Osteocyte (in vitro differentiated cells): ENCODE measurements at places on chromosomes 2 and 18. TPM values are rescaled to one million over a fixed set of nuclear protein-coding genes. Genes with fewer than 3 reads are reported as not detected.

GRCh38 chr2:212745359-212745758 lies 206.8 kb upstream of the ERBB4 start:
- DNase-seq = no peak
- no peak overlapping the region for H3K4me3 ChIP-seq
- H3K27ac ChIP-seq = no peak overlapping the region
- H3K4me1 ChIP-seq = no peaks in the 10 kb centered on the region
- no peaks in the 10 kb centered on the region for H3K36me3 ChIP-seq
- H3K27me3 ChIP-seq = peaks cover 10% of the 10 kb centered on the region

GRCh38 chr18:26637324-26637723 lies 89.0 kb upstream of the KCTD1 start:
- no peaks in the 10 kb centered on the region for H3K4me1 ChIP-seq
- peaks cover 36% of the 10 kb centered on the region for H3K27me3 ChIP-seq
- no peak overlapping the region for H3K4me3 ChIP-seq
- no peak overlapping the region for H3K27ac ChIP-seq
- no peaks in the 10 kb centered on the region for H3K36me3 ChIP-seq
- no peak for DNase-seq

- DNase-seq = no peak
- no peak overlapping the region for H3K4me3 ChIP-seq
- H3K27me3 ChIP-seq = peaks cover 11% of the 10 kb centered on the region
- H3K27ac ChIP-seq = no peak overlapping the region
- H3K4me1 ChIP-seq = peaks cover 25% of the 10 kb centered on the region
- H3K36me3 ChIP-seq = no peaks in the 10 kb centered on the region
Observed at GRCh38 chr2:84841577-84841976, 39.3 kb downstream of the TRABD2A start.

DNA sequence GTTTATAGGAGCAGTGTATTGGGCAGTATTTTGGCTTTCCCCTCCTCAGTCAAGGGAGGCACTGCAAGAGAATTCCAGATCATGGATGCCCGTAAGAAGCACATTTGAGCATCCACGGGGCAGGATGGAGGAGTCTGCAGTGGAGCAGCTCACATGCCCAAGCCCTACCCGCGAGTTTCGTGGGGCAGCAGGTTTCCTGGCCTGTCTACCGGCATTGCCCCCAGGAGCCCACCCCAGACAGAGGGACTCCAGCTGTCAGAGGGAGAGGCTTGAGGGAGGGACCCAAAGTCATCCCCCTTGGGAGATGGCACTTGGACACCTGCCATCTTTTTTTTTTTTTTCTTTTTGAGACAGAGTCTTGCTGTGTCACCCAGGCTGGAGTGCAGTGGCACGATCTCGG lies 31.3 kb downstream of the TMEM177 start:
- DNase-seq = no peak
- no peaks in the 10 kb centered on the region for H3K36me3 ChIP-seq
- H3K4me1 ChIP-seq = no peaks in the 10 kb centered on the region

GRCh38 chr2:99198103-99198841 lies 17.3 kb downstream of the MRPL30 start:
- peaks cover 29% of the 10 kb centered on the region for H3K36me3 ChIP-seq
- no peak overlapping the region for H3K4me3 ChIP-seq
- DNase-seq = no peak
- H3K27ac ChIP-seq = no peak overlapping the region
- no peaks in the 10 kb centered on the region for H3K27me3 ChIP-seq

DNA sequence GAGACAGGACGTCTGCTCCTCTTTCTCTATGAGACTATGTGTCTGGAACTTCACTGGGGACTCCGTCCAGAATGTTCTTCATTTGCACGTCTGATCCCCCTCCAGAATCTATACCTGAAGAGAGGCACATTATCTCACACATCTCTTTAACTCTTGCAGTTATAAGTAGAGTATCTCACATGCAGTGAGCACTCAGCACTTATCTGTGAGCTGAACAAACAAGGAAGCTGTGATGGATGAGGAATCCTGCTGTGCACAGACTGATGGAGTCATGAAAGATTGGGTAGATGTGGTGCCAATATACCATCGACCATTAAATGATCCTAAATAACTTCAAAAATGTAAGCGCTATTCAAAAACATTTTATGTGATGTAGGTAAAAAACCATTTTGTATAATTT lies 888.3 kb upstream of the CELF4 start:
- no peaks in the 10 kb centered on the region for H3K4me1 ChIP-seq
- no peak overlapping the region for H3K27ac ChIP-seq
- H3K27me3 ChIP-seq = no peaks in the 10 kb centered on the region
- DNase-seq = no peak

GRCh38 chr2:30272761-30273573 lies 41.6 kb downstream of the LBH start:
- no peak for DNase-seq
- H3K27me3 ChIP-seq = no peaks in the 10 kb centered on the region
- H3K27ac ChIP-seq = peak overlapping the region; percentile 94
- peaks cover 39% of the 10 kb centered on the region for H3K4me1 ChIP-seq
- no peaks in the 10 kb centered on the region for H3K36me3 ChIP-seq

- no peak for DNase-seq
- peaks cover 17% of the 10 kb centered on the region for H3K4me1 ChIP-seq
- no peak overlapping the region for H3K27ac ChIP-seq
- H3K27me3 ChIP-seq = no peaks in the 10 kb centered on the region
Observed at GRCh38 chr18:46068763-46069162, 3.3 kb downstream of the PSTPIP2 start.

GRCh38 chr2:9057939-9058761 lies 54.7 kb upstream of the MBOAT2 start:
- no peak for DNase-seq
- H3K4me1 ChIP-seq = peaks cover 62% of the 10 kb centered on the region
- no peaks in the 10 kb centered on the region for H3K27me3 ChIP-seq
- peak overlapping the region; percentile 83 for H3K27ac ChIP-seq
- peaks cover 2% of the 10 kb centered on the region for H3K36me3 ChIP-seq

- H3K36me3 ChIP-seq = peaks cover 13% of the 10 kb centered on the region
- H3K27ac ChIP-seq = peak overlapping the region; percentile 95
- no peaks in the 10 kb centered on the region for H3K27me3 ChIP-seq
Observed at GRCh38 chr2:11828933-11829323, 82.5 kb downstream of the LPIN1 start.

DNA sequence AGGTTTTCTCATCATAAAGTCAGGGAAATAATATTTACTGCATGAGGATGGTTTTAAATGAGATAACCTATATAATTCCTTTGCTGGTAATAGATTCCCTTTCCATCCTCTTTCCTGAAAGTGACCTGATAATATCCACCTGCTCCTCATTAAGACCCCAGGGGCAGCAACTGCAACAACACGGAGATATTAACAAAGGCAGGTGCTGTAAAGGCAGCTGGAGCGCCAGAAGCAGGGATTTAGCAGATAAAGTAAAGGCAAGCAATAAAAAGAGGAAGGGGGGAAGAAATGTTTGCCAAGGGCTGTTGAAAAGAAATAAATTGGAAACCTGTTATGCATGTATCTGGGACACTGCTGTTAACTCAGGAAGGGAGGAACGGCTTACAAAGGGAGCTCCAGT lies 472.6 kb upstream of the KLHL29 start:
- no peak overlapping the region for H3K4me3 ChIP-seq
- H3K4me1 ChIP-seq = no peaks in the 10 kb centered on the region
- H3K27me3 ChIP-seq = no peaks in the 10 kb centered on the region
- DNase-seq = no peak

GRCh38 chr2:161138429-161138828 lies 21.8 kb upstream of the TANK start:
- DNase-seq = no peak
- H3K36me3 ChIP-seq = no peaks in the 10 kb centered on the region
- H3K27ac ChIP-seq = peak overlapping the region; percentile 74

Gene DNAH6
- total RNA-seq = 0.10 TPM in 1 of 2 replicates, not detected in the other

Gene MOCOS
- 5.2 and 5.5 TPM in 2 replicates for total RNA-seq
